ENCODE measurements at places on chromosomes 7 and 10.

- DNase-seq = no peak
Measured at GRCh38 chr10:31702005-31702404, 226.6 kb downstream of the ARHGAP12 start.

DNA sequence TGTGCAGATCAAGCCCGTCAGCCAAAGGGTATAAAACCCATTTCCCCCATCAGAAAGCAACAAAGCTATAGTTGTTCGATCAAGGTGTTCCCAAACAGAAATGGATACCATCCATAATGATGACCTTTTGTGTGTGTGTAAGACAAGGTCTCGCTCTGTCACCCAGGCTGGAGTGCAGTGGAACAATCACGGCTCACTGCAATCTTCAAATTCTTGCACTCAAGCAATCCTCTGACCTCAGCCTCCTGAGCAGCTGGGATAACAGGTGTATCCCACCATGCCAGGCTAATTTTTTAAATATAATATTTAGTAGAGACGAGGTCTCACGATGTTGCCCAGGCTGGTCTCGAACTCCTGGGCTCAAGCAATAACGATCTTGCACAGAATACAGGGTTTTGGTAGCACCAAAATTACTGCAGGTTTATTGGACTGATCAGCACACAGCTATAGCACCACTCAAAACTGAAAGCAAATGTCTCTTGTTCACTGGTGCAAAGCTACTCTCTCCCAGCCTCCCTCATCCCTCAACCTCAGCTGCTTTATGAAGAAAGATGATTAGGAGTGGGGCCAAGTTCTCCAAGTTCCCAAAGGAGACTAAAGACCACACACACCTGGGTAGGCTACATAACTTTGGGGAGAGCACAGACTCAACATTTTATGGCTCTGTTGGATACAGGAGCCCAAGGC, 80.5 kb downstream of the ABI1 start:
- no peak for DNase-seq

- no peak for DNase-seq
Measured at GRCh38 chr7:157507987-157508386, 171.2 kb downstream of the DNAJB6 start.

DNA sequence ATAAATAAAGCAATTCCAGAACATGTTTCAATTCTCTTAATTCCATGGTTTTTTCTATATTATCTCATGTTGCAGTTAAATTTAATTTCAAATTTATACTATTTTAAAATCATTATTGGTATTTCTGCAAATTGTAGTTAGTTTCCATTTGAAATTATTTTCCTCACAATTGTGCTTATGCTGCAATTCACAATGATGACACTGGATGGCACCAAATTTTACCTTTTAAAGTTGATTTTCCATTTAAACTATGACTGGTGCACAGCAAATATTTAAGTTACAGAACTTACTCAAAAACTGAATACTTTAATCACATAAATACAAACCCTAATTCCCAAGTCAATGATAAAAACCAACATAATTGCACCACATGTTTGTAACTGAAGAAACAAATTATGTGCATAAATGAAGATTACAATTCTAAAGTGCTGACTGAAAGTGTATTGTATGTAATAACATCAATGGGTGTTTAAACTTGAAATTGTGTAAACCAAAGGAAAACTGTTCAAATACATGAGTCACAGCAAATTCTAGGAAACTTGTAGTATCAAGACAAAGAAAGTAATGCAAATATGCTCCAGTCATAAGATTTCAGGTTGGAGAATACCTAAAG, 75.3 kb upstream of the AASS start:
- DNase-seq = no peak

DNA sequence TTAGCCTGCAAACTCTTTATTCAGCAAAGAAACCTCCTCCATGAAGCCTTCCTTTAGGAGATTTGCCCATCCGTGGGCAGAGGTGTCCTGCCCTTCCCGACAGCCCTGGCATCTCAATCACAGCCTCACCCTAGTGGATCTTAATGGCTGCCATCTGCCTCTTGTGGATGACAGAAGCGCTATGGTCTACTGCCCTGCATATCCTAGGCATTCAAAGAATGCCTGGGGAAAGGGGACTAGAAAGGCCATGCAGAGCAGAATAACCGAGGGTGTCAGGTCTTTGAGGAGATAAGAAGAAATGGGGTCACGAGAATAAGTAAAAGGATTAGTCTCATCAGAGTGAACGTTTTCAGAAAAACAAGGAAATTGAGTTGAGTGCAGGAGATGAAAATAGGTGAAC, 57.7 kb upstream of the SPOCK2 start:
- DNase-seq = no peak

DNA sequence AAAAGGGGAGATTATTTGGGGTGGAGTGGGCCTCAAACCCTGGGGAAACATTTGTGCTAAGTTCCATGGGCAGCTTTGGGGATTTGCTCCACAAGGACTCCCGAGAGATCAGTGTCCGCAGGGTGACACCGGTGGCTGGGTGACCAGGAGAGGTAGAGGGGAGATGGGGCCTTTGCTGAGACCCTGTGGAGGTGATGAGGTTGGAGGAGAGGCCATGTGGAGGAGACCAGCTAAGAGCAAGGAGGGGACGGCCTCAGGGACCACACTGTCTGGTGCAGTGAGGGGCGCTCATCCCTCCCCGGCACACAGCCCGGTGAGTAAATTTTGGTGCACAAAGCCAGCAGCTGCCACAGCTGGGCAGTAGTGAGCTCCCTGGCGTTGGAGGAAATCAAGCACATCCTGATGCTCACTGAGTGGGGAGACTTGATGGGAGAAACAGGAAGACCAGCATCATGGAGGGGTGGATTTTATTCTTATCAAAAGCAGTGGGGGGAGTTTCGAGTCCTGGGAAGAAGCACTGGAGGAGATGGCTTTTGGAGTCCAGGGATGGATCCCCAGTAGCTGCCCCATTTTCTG, 20.2 kb upstream of the ELFN1 start:
- DNase-seq = no peak

- DNase-seq = no peak
Measured at GRCh38 chr10:33819206-33819605, 484.7 kb upstream of the NRP1 start.

DNA sequence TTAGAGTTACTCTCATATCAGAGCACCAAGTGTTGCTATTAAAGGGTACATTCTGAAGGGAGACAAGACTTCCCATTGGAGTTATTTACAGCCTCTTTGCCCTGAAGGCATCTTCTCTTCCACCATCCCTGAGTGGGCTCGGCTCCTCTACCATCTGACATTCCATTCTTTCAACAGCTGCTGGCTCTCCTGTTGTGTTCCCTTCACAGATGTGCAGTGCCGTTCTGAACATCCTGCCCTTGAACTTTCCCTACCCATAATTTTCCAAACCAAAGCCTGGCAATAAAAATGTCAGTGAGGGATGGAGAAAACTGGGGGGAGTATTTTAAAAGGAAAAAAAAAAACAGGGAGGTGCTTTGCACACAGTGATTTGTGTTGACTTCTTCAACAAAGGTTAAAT, 392.9 kb downstream of the KCNMA1 start:
- no peak for DNase-seq

DNA sequence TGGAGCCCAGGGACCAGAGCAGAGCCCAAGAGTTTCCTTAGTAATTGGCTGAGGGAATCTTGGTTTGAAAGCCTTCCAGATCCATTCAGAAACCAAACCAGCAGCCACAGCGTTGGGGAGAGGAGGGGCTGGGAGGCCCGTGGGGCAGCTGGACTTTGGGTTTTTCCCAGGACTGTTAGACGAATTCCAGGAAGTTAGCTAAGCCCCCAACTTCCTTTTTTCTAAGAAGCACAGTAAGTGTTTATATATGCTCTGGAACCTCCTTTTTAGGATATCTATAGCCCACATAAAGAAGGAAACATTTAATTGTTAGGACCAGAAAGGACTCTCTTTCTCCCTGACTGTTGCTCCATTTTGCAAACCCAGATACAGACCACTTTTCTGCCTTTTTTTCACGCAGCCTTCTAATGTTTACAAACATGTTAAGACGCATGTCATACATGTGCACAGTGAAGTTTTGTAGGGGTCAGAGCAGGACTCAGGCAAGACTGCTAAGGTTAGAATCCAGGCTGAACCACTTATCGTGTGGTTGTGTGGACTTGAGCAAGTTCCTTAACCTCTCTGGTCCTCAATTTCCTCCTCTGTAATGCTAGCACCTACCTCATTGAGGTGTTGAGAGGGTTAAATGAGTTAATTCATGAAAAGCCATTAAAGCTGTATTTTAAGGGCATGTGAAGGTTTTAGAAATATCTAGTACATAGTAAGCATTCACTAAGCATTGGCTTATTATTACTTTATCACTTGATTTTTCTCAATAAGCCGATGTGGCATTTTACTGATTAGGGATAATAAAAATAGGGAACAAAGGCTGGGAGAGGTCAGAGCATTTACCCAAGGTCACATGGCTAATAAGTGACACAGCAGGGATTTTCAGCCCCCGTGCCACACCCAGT, 42.4 kb downstream of the TBATA start:
- DNase-seq = peak; percentile 20

GRCh38 chr7:122136639-122137245, 7.3 kb downstream of the AASS start:
- DNase-seq = no peak

GRCh38 chr7:105875505-105875904, 894 bp downstream of the ATXN7L1 start:
- no peak for DNase-seq

GRCh38 chr10:5071411-5072198, 22.6 kb upstream of the AKR1C3 start:
- peak; percentile 22 for DNase-seq

- no peak for DNase-seq
Measured at GRCh38 chr10:66836057-66836456, 89.8 kb upstream of the LRRTM3 start.

- DNase-seq = no peak
Measured at GRCh38 chr7:38679419-38679818, 48.2 kb upstream of the AMPH start.

GRCh38 chr7:93945083-93945482, 23.5 kb downstream of the GNG11 start:
- DNase-seq = no peak

DNA sequence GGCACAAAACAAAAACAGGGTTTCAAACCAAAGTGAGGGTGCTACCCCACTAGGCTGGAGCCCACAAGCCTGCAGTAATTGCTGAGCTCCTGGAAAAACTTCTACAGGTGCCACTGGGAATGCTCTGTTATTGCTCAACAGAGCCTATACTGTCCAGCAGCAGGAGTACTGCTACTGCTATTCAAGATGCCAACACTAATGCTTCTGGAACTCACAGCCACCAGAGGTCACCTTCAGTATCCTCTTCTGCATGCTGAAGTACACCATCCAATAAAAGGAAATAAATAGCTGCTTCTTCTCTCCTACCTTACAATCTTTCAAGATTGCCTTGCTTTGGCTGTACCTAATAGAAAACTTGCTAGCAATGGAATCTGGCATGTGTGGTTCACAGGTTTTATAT, 222.0 kb downstream of the LRRN3 start:
- no peak for DNase-seq

GRCh38 chr10:91591797-91592174, 41.1 kb downstream of the PPP1R3C start:
- DNase-seq = no peak

- DNase-seq = no peak
Measured at GRCh38 chr10:59536167-59537014, 173.3 kb downstream of the SLC16A9 start.

DNA sequence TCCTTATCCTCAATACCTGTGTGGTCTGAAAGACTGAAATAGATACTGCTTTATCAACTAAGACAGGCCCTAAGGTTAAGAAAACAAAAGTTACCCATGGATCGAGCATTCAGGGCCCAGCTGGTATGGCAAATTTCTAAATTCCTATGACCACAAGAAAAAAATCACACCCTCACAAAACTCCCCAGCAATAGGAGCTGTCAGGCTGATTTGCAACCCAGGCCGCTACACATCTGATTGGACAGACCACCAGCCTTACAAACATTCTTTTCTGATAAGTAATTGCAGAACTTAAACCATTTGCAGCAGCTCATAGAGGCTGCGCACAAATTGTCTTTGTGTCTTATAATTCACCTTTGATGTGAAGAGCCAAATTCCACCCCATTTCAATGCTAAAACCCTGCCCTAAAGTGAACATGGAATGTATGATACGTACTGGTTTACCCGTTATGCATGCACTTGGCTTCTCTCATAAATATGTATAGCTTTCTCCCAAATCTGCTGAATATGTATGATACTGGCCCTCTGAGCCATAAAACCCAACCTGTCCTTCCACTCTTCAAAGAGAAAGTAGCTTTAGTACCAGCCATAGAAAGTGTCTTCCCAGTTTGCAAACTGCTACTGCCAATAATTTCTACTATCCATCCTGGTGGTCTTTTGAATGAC, 842.5 kb downstream of the GRID1 start:
- no peak for DNase-seq

GRCh38 chr7:158606129-158606528, 18.5 kb upstream of the PTPRN2 start:
- no peak for DNase-seq
